ENCODE measurements at places on chromosomes 11 and 22.

- peak; percentile 17 for DNase-seq
These were observed 8.0 kb upstream of the SLC43A3 start for GRCh38 chr11:57434640-57435546.

- DNase-seq = no peak
These were observed 9.0 kb downstream of the RNF121 start for GRCh38 chr11:71937826-71938225.

- no peak for DNase-seq
These were observed 26.0 kb downstream of the CACNA1I start for GRCh38 chr22:39596601-39597000.

DNA sequence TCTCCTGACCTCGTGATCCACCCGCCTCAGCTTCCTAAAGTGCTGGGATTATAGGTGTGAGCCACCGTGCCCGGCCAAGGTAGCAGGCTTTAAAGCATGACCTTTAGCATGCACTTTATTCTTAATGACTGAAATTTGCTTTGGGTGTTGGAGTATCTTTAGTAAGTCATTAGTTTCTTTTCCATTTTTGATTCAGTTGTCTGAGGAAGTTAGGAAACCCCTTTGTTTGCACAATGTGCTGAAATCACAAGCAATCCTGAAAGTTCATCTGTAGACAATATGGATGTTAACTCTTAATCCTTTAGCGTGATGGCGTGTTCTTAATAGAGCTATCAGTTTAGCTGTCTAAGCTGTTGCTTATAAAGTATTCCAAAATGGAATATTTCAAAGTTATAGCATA, 16.8 kb downstream of the SDHD start:
- no peak for DNase-seq

DNA sequence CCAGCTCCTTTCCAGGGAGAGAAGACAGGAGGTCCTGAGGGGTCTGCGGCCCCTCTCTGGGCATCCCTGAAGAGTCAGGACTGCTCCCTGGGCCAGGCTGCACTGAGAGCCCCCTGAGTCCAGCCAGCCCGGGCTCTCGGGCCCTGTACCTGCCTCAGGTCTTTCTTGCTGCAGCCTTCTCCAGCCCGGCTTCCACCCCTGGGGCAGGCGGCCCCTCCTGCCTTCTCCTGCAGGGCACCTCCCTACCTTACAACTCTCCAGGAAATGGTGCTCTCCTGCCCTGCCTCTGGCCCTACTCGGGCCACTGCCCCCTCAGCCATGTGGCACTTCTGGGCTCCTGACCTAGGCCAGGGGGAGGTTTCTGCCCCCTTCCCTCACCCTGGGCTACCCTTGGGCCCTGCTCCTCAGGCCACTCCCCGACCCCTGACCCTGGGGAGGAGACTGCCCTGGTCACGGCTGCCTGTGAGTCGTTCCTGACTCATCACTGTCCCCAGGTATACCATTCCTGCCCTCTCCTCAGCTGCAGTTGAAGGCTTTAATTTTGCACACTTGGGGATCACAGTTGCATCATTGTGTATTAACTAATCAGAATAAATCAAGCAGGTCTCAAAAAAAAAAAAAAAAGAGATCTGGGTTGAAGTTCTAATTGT, 251.1 kb downstream of the NXPE2 start:
- DNase-seq = no peak

- no peak for DNase-seq
These were observed 12.3 kb downstream of the SMPD1 start for GRCh38 chr11:6402561-6402981.

DNA sequence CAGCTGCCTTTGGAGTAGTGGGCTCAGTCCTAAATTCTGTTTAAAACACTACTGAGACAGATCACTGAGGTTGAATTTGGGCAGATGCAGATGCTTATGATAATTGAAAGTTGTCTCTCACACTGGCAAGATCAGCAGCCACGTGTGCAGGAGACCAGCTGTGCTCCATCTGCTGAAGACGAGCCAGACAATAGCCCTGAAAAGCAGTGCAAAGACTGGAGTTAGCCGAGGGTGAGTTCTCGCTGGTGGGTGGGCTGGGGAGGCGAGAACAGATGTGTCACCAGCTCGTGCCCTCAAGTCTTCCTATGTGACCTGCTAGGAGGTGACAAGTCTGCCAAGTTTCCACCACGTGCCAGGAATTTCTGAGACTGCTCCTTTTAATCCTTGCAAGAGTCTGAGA, 661.3 kb upstream of the B3GAT1 start:
- no peak for DNase-seq
